Femur (tissue), 1 donor: ENCODE measurements at places on chromosomes 7 and 10.

DNA sequence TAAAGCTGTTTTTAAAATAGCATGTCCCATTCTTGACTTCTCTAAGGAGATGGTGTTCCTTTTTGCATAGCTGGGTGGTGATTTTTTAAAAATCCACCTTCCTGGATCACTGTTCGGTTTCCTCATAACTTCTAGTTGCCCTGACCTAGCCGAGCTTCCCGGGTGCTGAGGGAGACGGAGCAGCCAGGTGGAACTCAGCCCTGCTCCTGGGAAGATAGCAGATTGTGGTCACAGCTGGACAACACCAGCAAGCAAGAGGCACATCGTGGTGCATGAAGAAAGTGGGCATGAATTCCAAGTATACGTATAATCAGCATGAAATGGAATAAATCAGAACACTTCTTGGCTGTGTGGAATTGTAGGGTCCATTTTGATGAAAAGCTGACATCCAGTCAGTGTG lies 73.5 kb upstream of the RSU1 start:
- no peak for DNase-seq

- no peak for DNase-seq
Measured at GRCh38 chr10:34420795-34421194, 394.3 kb downstream of the PARD3 start.

DNA sequence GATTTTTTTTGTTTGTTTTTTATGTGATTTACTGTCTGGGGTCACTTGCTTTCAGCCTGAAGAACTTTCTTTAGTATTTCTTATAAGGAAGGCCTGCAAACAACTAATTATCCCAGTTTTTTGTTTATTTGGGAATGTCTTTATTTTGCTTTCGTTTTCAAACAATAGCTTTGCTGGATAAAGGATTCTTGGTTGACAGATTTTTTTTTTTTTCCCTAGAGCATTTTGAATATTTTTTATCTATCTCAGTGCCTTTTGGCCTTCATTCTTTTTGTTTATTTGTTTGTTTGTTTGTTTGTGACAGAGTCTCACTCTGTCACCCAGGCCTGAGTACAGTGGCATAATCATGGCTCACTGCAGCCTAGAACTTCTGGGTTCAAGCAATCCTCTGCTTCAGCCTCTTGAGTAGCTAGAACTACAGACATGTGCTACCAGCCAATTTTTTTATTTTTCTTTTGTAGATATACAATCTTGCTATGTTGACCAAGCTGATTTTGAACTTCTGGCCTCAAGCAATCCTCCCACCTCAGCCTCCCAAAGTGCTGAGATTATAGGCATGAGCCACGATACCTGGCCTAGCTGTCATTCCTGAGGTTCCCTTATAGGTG lies 46.3 kb upstream of the FZD9 start:
- no peak for DNase-seq

- DNase-seq: no peak
Measured at GRCh38 chr10:9781666-9782065, 1236.0 kb upstream of the CELF2 start.

GRCh38 chr10:62853710-62854109 lies 37.5 kb upstream of the EGR2 start:
- no peak for DNase-seq

GRCh38 chr10:11048707-11049278 lies 31.1 kb downstream of the CELF2 start:
- no peak for DNase-seq

- DNase-seq: no peak
Measured at GRCh38 chr7:55557666-55558188, 14.6 kb downstream of the VOPP1 start.

DNA sequence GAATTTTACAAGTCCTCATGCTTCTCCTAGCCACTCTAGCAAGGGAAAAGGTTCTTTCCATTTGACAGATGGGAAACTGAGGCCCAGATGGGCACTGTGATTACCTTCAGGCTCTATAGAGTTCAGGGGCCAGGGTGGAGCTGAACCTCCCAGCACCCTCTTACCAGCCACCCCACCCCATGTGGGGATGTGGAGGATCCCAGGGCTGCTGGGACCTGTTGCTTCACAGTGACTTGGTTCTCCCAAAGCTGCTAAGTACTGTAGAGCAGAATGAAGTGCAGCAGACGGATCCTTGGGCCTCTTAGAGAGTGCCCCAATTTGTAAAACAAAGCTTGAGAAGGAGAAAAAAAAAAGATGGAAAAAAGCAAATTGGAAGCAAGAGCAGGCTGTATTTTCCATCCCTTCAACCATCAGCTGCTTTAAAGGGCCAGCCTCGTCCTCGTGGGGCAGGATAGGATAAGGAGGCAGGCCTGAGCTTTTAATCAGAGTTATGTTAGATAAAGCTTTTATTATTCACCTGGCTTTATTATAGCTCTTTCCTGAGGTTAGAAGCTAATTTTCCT lies 147.0 kb downstream of the CDH23 start:
- no peak for DNase-seq

DNA sequence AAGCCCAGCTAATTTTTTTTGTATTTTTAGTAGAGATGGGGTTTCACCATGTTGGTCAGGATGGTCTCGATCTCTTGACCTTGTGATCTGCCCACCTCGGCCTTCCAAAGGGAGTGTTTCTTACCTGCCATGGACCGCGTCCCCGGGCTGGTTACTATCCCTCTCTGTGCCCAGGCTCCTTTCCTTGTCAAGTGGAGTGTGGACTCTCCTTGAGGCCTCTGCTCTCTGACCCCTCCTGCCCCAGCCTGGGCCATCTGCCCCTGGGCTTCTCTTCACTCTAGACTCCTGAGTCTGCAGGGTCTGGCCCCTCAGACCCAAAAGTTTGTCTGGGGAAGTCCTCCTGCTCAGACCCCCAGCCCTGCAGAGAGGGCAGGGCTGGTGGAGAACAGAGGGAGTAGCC lies 20.7 kb downstream of the NEURL1 start:
- no peak for DNase-seq

DNA sequence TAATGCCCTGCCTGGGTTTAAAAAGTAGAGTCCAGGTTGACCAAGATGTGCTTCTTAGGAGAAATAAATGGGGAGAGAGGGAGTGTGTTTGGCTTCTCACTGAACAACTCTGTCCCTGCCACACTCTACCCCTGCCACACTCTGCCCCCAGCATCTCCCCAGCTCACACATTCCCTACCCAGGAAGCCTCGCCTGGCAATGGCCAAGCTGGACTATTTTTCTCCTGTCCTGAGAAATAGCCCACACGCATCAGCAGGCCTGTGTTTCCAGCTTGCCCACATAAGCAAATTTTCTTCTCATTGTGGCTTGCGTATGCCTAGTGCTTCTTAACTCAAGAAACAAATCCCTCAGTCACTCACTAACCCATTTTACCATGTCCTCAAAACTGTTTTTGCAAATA lies 1.8 kb downstream of the LRRC18 start:
- no peak for DNase-seq

DNA sequence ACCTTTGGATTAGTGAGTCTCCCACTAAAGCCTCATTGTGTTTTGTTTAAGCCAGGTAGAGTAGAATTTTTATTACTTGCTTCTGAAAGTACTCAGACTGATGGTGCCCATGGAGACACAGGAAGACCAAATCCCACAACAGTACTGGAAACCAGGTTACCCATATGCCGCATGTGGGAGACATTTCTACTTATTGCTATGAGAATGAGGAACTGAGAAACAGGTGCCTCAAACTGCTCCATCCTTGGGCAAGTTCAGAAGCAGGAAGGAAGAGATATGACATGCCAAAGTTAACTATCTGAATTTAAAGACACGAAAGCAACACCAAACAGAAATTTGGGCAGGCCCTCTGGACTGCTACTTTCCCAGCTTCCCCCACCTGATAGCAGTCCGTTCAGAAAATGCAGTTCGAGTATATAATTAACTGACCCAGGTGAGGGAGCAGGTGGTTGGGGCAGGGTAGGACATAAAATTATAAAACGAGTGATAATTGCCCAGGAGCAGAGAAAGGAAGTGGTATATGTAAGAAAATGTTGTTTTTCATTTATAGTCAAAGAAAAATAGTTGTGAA lies 382.3 kb upstream of the MTPN start:
- DNase-seq: no peak

- no peak for DNase-seq
Measured at GRCh38 chr10:71243756-71244395, 31.5 kb downstream of the UNC5B start.

GRCh38 chr7:12890586-12890985 lies 203.2 kb downstream of the ARL4A start:
- no peak for DNase-seq

DNA sequence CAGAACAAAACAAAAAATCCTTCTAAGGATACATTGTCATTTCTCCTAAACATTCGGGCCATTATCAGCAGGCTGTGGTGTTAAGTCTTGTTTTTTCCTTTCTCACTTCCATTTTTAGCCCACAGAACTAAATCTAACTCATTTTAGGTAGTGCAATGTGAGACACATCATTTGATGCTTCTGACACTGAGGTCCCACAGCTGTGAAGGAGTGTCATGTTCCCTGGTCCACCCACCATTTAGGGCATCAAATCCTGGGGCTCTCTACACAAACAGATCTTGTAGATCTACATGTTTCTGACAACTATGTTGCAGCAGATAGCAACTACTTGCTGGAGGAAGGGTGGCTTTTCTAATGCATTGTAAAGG lies 232.5 kb upstream of the IGFBP3 start:
- DNase-seq: no peak

DNA sequence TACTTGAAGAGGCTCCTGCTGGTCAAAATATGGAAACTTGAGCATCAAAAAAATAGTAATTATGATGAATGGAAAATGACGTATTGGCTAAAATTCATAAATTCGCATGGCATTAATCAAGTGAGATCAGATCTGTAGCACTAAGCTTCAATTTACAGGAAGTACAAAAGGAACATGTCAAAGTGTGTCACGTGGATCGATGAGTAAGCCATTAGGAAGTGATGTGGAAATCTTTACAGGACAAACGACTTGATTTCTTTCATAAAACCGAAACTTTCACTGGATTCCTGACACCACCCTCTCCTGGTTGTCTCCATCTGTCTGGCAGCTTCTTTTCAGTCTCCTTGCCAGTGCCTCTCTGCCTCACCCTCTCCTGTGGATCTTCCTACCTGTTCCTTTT lies 25.8 kb downstream of the AKR1C8 start:
- DNase-seq: no peak

- DNase-seq: peak; percentile 77
Measured at GRCh38 chr7:103075337-103075918, 488 bp downstream of the ARMC10 start.

- no peak for DNase-seq
Measured at GRCh38 chr7:68246189-68246633, 1249.6 kb downstream of the TYW1 start.

- no peak for DNase-seq
Measured at GRCh38 chr10:22053048-22053447, 49.5 kb upstream of the DNAJC1 start.

DNA sequence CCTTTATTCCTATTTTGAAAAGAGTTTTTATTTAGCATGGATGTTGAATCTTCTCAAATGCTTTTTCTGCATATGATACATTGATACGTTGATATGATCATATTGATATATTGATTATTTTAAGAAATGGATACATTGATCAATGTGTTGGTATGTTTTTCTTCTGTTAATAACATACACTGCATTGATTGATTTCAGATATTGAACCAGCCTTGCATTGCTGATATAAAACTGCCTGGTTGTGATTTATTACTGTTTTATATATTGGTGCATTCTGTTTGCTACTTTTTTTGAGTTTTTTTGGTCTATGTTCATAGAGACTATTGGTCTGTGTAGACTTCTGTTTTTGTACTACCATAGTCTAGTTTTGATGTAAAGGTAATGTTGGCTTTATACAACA lies 26.8 kb upstream of the RABGEF1 start:
- no peak for DNase-seq

GRCh38 chr10:75528392-75528791 lies 97.0 kb downstream of the LRMDA start:
- no peak for DNase-seq

DNA sequence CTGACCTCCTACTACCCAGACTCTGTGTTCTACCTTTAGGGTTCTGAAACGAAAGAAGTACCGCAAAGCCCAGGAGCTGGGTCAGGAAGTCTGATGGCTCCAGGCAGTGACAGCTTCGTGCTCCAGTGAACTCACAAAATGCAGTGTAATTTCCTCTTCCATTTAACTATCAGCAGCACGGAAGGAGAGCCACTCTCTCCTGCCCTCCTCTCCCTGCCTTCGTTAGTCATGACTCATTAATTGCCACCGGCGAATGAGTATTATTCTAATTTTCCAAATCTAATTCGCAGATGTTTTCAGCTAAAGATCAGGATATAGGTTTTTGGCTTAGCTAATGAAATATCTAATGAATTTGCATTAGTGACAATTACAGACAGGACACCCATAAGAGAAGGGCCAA lies 1262.0 kb downstream of the TYW1 start:
- no peak for DNase-seq

DNA sequence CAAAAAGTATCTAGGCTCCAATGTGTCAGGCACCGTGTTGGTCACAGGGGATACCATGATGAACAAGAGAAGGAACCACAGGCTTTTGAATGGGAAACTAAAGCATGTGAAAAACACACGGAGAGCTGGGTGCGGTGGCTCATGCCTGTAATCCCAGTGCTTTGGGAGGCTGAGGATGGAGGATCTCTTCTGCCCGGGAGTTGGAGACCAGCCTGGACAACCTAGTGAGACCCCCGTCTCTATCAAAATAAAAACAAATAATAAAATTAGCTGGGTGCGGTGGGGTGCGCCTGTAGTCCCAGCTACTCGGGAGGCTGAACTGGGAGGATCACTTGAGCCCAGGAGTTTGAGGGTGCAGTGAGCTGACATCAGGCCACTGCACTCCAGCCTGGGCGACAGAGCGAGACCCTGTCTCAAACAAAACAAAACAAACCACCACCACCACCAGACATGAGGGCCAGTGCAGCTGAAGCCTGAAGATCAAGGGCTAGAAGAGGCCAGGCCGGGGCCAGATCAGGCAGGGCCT lies 611 bp upstream of the COPS6 start:
- DNase-seq: no peak
